Activated CD4-positive, alpha-beta memory T cell treated with anti-CD3 and anti-CD28 coated beads for 36 hours (primary cell): ENCODE measurements at places on chromosomes 6 and 20. TPM values are rescaled to one million over a fixed set of nuclear protein-coding genes. Genes with fewer than 3 reads are reported as not detected.
A peak's percentile ranks its signal among the peaks of the same experiment; 100 is the strongest.

DNA sequence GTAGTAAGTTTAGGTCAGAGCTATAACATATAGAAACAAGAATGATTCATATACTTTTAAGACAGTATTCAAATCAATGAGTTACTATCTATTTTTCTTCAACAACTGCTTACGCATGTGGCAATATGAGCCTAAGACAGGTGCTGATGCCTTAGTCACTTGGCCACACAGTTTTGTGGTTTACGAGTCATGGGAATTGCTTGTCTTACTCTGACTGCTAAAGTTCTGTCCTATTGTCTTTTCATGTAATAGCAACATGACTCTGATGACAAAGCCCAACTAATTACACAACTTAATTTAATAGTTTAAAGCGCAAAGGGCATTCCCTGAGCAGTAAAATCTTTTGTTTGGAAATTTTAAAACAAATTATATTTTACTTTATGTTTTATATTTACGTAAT, 159.3 kb upstream of the CENPW start:
- peak; percentile 64 for DNase-seq

- no peak for DNase-seq
These were observed 22.9 kb downstream of the UQCC2 start for GRCh38 chr6:33688451-33689147.

DNA sequence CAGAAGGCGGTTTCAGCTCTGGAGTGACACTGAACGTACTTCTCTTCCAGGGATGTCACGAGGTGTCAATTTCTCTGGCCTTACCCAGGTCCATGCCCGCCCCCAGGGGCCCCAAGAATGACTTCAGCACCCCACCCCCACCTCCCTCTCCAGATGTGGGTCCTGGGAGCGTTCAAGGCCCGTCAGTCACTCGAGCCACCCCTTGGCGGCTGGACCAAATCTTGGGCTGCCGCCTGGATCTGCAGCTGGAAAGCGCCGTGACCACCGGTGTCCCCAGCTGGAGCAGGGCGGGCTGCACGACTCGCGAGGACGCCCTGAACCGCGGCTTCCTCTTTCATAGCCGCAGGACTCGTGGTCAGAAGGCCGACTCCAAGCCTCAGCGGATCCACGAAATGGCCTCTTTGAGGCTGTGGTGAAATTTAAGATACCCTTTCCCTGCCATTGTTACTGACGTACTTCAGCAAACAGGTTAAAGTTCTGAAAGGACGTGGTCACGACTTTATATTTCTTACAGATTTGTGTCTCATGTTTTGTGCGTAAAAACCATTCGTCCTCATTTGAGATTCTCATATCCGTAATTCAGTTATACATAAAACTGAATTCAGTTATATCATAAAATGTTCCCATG, 29.3 kb downstream of the TRIM38 start:
- peak; percentile 64 for DNase-seq

The EGFL8 gene
- total RNA-seq, result 7.1 TPM

GRCh38 chr6:38573801-38574395, 65.8 kb downstream of the BTBD9 start:
- no peak for DNase-seq

GRCh38 chr20:44450281-44450889, 25.3 kb upstream of the TTPAL start:
- no peak for DNase-seq

DNA sequence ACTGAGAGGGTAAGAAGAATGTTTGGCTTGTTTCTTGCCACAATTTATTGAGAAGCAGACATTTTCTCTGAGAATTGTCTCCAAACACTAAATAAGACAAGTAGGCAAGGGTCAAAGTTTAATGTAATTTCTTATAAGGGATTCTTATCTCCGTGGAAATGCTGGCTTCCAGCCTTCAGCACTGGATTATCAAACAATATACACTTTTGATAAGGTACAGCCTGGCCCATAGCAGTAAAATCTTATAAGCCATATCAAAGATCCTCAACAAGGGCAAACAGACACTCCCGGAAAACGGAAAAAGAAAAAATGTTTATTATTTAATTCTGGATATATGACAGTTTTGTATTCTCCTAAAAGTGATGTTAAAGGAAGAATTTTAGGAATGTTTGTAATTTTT, 18.5 kb upstream of the ZSCAN9 start:
- DNase-seq, result no peak

DNA sequence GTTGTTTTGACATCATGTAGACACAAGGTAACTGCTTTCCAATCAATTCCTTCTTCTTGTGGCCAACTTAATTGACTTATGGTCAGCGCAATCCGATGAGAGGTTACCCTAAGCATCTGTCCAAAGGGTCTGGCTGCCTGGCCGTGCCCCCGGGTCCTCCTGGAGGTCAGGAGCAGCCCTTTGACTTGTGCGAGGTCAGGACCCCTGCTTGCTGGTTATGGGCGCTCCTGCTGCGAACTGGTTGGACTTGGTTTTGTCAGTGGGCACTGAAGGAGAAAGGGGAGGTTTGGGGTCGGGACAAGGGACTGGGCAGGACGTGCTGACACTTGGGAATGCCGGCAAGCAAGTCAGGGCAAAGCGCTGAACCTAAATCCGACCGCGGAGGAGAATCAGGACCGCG, 215.6 kb downstream of the QKI start:
- DNase-seq, result no peak

The SLC17A3 gene
- 0.43 TPM for total RNA-seq

DNA sequence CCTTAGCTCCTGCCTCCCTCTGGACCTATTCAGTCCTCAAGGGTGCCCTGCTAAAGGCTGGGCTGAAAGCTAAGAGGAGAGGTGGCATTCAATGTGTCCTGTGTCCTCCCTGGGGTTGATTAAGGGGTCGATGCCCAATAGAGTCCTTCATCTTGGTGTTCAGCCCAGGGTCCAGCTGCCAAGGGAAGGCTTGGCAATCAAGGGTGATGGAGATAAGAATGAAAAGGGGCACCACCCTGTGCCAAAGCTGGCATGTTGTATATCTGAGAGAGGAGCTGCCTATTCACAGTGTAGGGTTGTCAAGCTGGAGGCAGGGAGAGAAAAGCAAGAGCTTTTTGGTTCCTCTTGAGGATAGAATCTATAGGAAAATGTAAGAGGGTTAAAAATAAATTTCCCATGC, 12.3 kb downstream of the C20orf173 start:
- DNase-seq, result no peak

DNA sequence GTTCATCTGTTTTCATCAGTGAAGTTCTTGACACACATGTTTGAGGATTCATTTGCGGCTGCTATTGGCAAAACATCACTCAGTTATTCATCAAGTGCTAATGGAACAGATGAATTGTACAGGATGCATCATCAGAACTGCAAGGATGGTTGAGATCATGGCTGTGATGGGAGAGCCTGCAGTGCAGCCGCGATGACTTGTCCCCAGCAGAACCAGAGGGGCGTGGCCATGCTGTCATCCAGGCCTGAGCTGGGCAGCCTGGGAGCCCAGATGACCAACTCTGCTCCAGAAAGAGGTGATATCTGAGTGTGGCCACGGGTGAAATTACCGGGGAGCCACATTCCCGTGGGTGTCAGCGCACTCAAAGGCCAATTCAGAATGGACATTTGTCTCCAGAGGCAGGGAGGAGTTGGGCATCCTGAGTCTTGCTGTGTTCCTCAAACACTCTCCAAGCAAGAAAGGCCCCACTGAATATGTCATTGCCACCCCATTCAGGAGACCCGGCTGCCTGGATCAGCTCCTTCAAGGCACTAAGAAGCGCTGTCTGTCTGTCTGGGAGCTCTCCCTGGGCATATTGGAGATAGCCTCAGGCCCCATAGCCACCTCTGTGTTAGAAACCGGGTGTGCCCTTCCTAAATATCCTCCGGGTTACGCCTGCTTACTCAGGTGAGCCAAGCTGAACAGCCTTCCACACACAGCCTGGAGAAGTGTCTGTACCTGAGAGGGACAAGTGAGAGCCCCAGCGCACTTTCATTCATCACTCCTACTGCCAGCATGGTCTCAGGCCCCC, 66.7 kb downstream of the SYNDIG1 start:
- no peak for DNase-seq
